ENCODE measurements at places on chromosomes 2 and 18.
A peak's percentile ranks its signal among the peaks of the same experiment; 100 is the strongest.

- DNase-seq, result no peak
These were observed 26.0 kb upstream of the AMMECR1L start for GRCh38 chr2:127911737-127912136.

GRCh38 chr2:155381436-155381835, 682.9 kb downstream of the KCNJ3 start:
- no peak for DNase-seq

DNA sequence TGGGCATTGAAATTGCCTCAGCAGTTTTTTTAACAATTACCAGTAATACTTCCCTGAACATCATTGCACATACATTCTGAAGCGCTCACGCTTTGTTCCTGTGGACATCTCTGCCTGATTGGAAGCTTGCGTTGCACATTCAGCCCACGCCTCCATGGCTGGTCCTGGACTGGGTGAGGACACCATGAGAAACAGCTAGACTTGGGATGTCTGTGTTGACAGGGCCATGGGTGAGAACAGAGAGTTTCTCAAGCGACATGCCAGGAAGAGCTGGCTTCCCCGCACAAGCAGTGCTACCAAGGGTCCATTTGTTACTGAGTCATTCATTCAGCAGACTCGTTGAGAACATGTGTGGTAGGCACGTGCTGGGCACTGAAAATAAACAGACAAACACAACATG, 166.3 kb downstream of the GBX2 start:
- no peak for DNase-seq

DNA sequence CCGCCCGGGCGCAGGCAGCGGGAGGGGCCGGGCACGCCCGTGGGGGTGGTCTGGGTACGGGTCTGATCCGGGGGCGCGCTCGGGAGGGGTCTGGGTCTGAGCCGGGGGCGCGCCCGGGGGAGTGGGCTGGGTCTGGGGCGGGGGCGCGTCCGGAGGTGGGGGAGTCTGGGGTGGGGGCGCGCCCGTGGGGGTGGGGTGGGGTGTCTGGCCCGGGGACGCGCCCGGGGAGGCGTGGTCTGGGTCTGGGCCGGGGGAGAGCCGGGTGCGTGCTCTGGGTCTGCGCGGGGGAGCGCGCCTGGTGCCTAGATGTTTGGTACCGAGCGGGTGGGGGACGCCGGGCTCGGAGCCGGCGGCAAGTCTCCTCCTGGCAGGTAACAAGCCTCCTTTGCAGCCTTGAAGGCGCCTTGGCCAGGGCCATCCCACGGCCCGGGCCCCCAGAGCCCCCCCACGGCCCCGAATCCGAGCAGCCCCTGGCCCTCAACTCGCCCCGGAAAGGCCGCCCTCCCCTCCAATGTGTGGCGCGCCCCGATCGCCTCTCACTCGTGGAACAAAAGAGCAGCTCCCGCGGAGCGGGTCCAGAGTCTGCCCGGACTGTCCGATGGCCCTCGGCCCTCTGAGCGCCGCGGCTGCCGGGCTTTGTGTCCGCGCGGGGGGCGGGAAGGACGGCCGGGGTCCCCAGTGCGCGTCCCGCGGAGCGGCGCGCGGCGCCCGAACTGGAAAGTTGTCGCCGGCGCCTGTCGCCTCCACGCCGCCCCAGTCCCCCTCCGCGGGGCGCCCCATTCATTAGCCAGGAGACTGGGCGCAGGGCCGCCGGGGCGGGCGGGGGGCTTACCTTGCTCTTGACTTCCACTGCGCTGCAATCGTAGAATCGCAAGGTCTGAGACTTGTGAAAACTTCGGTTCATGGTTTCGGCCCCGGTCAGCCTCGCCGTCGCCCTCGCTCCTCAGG, 595 bp downstream of the PARD6G start:
- DNase-seq, result peak; percentile 31

DNA sequence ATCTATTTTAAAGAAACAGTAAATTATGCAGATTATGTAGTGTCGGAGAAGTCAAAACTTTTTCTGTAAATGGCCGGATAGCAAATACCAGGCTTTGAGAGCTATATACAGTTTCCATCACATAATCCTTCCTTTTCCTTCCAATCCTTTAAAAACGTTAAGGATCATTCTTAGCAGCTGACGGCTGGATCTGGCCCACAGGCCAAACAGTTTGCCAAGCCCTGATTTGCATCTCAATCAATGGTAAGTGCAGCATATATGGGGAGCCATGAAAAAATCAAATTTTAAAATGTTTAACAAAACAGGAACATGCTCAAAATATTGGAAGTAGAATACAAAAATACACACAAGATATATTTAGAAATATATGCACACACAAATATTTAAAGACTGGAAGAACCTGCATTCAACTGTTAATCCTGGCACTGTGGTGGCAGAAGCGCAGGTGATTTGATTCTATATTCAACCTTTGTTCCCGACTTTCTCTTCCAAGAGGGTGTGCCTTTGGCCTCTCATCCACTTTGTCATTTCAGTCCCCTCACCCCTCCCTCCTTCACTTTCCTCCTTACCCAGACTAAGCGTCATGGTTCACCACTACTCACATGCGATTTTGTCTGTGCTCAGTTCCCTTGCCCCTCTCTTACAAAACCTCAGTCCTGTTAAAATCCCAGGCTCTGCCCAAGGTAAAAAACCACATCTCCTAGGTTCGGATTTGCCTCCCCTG, 27.3 kb downstream of the NDUFA10 start:
- DNase-seq, result no peak

GRCh38 chr2:15271276-15271675, 289.9 kb downstream of the NBAS start:
- DNase-seq, result no peak

DNA sequence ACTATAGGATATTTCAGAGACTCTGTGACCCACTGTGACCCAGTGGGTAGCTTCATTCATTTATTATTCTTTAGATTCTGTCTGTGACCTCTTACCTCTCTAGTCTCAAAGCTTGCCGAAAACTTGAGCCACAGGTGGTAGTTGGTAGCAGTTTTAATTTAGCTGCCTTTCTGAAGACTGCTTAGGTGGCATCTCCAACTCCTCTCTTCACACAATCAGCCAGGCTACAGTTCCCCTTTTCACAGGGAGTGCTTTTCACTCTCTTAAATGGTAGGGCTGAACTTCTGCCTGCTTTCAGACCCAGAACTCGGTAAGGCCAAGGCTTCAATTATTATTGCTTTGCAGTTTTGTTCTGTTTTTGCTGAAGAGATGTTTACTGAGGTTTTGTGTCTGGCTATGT, 349.6 kb downstream of the ARL6IP6 start:
- DNase-seq, result no peak

DNA sequence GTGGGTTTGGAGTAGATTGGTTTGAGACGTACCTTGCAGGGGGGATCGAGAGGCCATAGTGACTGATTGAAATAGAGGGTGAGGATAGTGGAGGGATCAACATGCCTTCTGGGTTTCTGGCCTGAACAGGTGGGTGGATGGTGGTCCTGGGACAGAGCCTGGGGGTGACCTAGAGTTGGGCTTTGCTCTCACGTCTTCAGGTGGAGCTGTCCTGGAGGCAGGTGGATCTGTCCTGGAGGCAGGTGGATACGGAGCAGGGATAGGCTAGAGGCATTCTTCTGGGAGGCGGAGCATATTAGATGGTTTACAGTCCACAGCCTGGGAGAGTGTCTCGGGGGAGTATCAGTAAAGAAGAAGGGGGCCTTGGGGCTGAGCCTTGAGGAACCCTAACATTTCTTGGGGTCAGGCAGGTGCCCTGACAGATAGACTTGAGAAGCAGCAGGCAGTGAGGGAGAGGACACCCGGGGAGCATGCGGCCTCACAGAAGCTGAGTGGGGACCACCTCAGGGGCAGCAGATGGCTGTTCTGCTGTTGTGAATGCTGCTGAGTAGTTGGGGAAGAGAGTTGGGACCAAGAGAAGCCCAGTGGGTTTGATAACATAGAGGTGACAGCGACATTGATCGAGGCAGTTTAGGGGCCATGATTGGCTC, 1.6 kb downstream of the CAPN10 start:
- DNase-seq, result no peak

- DNase-seq, result no peak
These were observed 4.0 kb downstream of the CIDEA start for GRCh38 chr18:12257996-12258718.

DNA sequence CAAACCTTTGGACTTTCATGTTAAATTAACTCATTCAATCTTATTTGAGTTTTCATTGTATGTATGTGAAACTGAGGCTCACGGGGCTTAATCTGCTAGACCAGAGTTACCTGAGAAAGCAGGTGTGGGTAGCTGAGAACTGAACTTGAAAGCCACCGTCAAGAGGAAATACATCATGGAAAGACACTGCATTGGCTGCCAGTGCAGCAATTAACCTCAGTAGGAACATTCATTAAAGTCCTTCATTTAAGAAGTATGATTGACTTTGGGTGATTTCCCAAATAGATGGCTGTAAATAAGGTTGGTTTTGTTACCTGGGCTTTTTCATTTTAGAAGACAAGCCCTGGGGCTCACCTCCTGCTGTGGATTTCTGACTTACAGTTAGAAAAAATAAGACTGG, 36.5 kb upstream of the MGAT5 start:
- no peak for DNase-seq

GRCh38 chr2:231713730-231714638, 5.7 kb downstream of the PTMA start:
- peak; percentile 80 for DNase-seq

DNA sequence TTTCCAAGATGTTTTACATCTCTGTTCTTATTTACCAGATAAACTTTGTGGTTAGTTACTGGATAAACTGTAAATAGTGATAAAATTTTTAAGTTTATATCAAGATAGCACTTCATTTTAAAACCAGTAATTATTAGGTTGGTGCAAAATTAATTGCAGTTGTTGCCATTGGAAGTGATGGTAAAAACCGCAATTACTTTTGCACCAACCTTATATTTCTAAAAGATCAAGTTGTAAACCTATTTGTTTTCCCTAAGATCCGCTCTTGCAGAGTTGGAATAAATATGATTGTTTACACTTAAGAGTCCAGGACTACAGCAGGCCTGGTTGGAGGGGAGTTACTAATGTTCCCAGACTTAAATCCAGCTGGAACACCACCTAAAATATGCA, 479 bp upstream of the AOX1 start:
- no peak for DNase-seq

- DNase-seq, result no peak
These were observed 28.4 kb downstream of the YWHAQ start for GRCh38 chr2:9602412-9602811.

- no peak for DNase-seq
These were observed 171.2 kb downstream of the CMPK2 start for GRCh38 chr2:6694555-6694954.

GRCh38 chr18:32040936-32041335, 22.3 kb downstream of the RNF125 start:
- no peak for DNase-seq

DNA sequence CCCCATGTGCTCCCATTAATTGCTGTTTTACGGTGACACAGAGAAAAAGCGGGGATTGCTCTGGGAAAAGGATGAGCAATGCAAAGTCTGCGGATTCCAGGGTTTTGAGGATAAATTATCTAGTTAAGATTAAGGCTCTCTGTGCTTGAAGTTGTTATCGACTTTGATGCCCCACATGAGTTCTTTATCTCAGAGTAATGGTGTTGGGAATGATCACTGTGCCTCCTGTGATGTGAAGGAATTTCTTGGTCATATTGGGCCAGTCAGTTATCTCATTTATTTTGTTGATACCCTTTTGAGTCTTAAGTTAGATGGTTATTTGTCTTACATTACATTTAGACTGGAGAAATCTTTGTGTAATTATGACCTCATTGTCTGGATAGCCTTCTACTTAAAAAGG, 184.6 kb upstream of the MEX3C start:
- DNase-seq, result no peak

DNA sequence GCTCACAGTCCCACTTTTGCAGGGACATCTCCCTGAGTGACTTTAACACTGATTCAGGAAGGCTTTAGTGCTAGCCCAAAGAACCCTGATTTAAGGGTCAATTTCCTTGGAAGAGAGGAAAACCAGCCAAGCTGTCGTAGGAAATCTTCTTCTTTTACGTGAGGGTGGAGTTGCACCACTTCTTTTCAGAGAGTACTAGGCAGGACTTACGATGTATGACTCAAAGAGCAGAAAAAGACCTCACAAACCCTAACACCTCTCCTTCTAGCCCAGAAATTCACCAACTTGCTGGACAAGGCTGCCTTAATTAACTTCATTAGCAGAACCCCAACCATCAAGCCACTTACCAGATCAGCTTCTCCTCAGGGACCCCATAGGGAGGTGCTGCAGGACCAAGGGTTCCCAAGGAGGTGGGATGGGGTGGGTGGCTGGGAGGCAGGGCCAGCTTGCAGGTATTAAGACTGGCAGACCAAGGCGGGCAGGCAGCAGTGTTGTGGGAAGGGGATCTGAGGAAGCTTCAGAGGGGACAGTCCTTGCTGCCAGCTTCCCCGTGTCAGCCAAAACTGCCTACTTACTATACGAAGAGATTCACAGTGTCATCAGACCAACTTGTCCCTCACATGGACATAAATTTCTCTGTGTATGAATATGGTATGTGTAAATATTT, 6.7 kb downstream of the SERPINB2 start:
- DNase-seq, result no peak

DNA sequence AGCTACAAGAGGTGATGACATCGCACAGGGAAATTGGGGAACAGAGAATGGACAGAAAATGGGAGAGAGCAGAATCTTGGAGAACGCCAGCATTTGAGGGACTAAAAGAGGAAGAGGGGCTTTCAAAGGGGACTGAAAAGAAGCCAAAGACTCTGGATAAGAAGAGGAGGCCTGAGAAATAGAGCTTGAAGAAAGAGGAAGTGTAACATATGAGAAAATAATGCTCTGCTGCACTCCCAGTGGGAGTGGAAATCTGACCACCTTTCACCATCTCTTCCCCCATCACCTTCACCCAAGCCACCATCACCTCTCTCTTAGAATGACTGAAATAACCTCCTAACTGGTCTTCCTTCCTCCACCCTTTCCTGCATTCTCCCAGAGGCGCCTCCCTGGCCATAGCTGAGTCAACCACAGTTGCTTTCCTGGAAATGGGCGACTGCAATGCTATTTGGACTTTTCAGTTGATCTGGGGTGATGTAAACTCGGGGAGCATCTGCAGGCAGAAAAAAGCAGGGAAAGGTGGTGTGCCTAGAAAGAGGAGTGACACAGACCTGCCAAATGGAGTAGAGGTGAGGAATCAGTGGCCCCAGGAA, 16.8 kb downstream of the CXCR1 start:
- peak; percentile 16 for DNase-seq

DNA sequence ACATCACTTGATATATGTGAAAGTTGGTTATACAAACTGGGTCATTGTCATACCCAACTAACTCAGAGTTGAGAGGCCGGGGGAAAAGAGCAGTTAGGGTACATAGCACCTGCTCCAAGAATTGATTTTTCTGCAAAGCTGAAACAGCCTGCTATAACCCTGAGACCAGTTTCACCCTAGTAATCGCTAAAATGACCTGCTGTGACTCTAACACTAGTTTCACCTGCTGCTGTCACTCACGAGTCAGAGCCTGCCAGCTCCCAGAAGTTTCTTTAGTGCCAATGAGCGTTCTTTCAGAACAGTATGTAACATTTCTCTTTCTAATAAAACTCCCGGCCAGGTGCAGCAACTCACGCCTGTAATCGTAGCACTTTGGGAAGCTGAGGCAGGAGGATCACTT, 28.0 kb downstream of the SRSF7 start:
- DNase-seq, result no peak

- DNase-seq, result no peak
These were observed 85.4 kb downstream of the RTN4 start for GRCh38 chr2:54964816-54965215.

All from germinal center (tissue), 1 donor.